Activated CD8-positive, alpha-beta memory T cell treated with anti-CD3 and anti-CD28 coated beads, Interleukin-2, amount 10 ng/mL, durations not matched to agents 7 days and 5 days (primary cell): ENCODE measurements at places on chromosomes 7 and 10.

DNA sequence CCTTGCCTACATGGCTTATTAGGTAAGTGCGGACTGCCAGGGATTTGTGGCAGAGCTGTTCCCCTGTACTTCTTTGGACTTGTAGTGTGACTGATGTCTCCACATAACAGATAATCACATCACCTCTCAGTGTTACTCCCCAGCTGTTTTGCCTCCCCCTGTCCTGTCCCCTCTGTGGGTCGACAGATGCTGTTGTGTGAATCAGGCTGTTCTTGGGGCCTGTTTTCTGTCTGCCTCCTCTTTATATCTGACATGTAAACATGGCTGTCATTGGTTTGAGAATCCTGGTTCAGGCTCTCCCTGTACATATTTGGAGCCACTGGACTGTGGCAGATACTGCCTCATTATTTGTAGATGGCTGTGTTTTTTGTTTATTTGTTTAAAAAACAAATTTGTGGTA lies 22.7 kb downstream of the CCNY start:
- DNase-seq = no peak

GRCh38 chr10:77421591-77421990 lies 216.0 kb downstream of the KCNMA1 start:
- no peak for DNase-seq

- no peak for DNase-seq
Observed at GRCh38 chr7:38902449-38902848, 6.5 kb downstream of the VPS41 start.

GRCh38 chr7:104627516-104627915 lies 299.1 kb downstream of the LHFPL3 start:
- DNase-seq = no peak
